ENCODE measurements at places on chromosomes 1 and 21.

DNA sequence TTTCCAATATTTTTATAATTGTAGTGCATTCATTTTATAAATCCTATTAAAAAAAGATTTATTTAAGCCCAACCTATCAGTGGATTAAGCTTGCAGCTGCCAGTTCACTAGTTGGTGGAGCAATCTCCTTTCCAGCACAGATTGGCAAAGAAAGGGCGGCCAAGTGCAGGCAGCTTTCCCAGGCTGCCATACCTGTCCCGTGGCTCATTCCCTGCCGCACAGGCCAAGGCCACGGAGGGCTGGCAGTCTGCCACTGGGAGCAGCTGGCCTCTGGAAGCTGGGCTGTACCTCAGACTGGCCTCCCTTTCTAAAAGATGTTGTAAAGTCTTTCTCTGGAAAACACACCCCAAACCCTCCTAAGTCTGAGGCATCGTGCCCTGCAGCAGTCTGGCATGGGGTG is 74.2 kb downstream of the SIM2 start:
- DNase-seq: peak; percentile 84

DNA sequence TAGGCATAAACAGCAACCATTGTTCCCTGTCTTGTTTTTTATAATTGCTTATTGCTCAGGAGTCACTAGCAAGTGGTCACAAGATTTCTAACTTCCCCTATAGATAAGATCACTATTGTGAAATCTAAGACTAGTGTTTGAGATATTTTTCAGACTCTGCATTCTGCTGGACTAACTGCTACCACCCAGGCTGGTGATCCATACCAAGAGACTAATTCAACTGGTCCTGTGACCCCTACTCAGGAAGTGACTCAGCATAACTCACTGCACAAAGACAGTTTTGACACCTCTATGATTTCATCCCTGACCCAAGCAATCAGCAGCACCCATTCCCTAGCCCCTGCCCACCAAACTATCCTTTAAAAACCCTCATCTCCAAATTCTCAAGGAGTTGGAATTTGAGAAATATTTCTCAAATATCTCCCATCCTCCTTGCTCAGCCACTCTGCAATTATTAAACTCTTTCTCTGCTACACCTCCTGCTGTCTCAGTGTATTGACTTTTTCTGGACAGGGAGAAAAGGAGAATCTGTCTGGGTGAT is 52.7 kb downstream of the TRIM33 start:
- DNase-seq: no peak

DNA sequence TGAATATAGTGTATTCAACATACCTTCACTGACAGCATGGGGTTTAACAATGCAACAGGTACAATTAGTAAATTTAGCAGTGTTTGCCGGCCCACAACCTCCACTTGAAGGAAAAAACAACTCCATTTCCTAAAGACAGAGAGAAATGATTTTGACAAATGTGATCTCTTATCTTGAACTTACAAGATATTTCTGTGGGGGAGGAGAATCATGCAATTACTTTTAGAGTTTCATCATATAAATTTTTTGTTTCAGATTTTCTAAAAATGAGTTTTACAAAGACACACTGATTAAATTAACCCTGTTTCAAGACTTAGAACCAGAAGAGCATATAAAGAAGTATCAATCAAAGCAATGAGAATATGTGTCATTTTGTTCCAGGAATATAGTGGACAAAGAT is 80.3 kb downstream of the NME7 start:
- DNase-seq: no peak

DNA sequence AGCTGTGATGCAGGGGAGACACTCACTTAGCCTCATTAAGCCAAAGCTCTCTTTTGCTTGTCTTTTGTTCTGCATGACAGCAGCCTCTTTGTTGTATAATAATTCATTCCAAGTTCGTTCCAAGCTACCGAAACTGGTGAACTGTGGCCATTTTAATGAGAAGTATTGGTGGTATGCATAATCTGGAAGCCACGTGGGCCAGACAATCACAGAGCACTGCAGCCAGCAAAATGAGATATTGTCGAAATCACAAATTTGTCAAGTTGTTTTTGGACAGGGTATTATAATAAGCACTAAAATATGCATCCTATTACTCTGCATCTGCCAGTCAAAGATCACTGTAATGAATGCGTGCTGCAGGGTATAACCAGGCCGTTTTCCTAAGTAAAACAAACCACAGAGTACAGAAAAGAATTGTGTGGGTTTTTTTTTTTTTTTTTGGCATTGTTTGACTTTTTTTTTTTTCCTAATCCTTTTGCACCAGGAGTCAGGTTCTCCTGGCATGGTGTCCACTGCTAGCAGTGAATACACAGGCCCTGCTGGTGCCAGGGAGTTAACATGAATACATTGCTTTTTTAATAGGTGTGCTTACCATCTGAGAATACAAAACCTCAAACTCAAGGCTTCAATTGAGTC is 423.9 kb downstream of the PTBP2 start:
- DNase-seq: no peak

DNA sequence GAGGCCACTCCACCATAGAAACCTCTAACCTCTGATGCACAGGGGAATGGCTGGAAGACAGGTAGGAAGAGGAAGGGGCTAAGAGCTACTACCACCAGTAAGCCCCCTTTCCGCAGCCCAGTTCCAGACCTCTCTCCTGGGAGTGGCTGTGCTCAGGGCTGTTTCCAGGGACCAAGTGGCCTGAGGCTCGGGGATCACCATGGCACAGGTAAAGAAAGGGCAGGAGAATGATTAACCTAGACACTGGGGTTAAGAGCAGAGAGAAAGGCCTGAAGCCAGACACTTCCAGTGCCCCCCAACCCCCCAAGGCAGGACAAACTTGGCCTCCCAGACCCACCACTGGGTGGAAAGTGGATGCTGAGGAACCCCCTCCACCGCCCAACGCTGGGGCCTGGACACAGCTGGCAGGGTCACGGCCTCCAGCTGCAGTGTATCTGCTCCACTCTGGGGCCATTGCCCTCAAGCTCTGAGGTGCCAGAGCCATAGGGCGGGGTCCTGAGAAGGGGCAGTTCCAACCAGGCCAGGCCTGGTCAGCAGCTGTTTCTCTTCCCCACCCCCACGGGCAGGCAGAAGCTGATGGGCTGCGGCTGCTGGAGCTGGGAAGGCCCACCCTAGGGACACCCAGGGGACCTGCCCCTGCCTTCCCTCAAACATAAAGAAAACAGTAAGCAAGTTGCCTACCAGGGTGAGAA is 2.6 kb downstream of the TAGLN2 start:
- peak; percentile 90 for DNase-seq

GRCh38 chr1:22556391-22557104 is 6.7 kb upstream of the EPHA8 start:
- DNase-seq: peak; percentile 21

- no peak for DNase-seq
Observed at GRCh38 chr1:236699366-236699765, 13.1 kb downstream of the ACTN2 start.

DNA sequence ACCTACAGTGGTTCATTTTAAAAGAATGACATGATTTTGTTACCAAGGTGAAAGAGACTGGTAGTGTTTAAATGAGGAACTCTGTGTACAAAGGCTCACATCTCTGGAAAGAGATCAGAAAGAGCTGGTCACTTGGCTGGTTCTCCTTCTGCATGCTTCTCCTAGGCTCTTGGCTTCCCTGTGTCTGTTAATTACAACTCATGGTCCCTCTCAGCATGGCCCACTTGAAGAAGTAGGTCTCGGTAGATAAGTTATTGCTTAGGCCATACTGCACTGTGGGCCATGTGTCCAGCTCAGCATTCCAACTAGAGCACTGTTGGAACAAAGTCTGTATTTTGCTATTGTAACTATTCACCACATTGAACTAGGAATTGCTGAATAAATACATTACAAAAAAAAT is 91.1 kb downstream of the KIAA0319L start:
- DNase-seq: no peak

GRCh38 chr1:64403331-64403730 is 66.6 kb upstream of the CACHD1 start:
- no peak for DNase-seq

DNA sequence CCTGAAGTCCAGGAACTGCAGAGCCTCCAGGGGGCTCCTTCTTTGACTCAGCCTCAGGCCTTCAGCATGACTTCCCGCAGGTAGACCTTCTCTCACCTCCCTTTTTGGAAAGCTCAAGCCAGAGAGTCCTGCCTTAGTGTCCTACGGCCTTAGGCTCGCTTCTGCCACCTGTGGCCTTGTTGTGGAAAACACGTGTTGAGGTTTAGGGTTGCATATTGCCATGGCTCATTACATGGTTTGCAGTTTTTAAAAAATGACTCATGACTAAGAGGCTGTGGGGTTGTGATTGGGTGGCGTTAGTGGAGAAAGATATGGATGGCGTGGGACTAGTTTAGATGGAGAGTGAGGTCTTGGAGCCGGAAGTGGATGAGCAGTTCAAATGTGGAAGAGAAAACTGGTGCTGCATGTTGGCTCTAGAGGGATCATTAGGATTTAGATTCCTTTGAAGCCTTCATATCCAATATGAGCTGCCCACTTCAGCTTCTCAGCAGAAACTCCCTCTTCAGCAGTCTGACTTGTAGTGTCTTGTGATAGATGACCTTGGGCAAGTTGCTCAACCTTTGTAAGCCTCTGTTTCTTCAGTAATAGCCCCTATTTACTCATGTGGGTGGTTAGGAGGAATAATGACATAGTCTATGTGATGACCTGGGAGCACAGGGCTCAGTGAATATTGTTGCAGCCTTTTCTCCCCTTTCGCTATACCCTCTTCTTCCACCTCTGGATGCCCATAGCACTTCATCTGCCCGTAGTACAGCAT is 6.5 kb upstream of the FGGY start:
- peak; percentile 67 for DNase-seq

DNA sequence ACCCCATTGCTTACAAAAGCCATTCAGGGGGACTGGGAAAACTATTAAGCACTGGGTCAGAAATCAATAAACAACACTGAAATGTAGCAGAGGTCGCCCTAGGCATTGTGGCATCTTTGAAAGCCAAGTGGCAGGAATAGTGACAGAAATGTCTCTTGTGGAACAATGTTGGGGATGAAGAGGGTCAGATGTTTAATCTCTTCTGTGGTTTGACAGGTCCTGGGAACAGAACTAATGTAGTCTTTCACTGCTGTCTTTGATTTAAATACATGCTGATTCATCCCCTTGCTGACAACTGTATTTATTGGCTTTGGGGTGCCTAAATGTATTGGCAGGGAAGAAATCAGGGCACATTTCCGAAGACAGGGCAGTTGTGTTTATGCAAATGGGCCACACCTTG is 194.8 kb downstream of the ATG4C start:
- no peak for DNase-seq
